ENCODE measurements at places on chromosomes 1 and 21. TPM values are rescaled to one million over a fixed set of nuclear protein-coding genes. Genes with fewer than 3 reads are reported as not detected.

Gene TNFRSF8
- total RNA-seq, result 0.82 TPM

Gene GNG4
- 6.1 TPM for total RNA-seq

Gene PDE9A
- total RNA-seq, result 0.12 TPM

Gene FALEC
- total RNA-seq, result not detected

Gene SMIM1
- total RNA-seq, result not detected

Gene GJA5
- not detected for total RNA-seq

Gene MPZ
- 0.07 TPM for total RNA-seq

Gene ACTA1
- total RNA-seq, result not detected

Gene OR2T2
- total RNA-seq, result not detected

Gene CFHR3
- total RNA-seq, result not detected

Gene SPATA17
- total RNA-seq, result 3.4 TPM

Gene ACTL8
- not detected for total RNA-seq

Data from MG63 (cell line).